ENCODE measurements at places on chromosomes 16 and 17. TPM values are rescaled to one million over a fixed set of nuclear protein-coding genes. Genes with fewer than 3 reads are reported as not detected.

The SUZ12 gene
- total RNA-seq: 24.5 TPM

The STARD3 gene
- total RNA-seq: 60.3 TPM

The CSH2 gene
- not detected for total RNA-seq

The MPO gene
- total RNA-seq: not detected

The INCA1 gene
- 1.3 TPM for total RNA-seq

The NPIPA2 gene
- total RNA-seq: 1.3 TPM

The SYT17 gene
- 13.3 TPM for total RNA-seq

The LITAF gene
- total RNA-seq: 199 TPM

The MT1M gene
- total RNA-seq: not detected

The ICAM2 gene
- total RNA-seq: not detected

All from A549 treated with CpdA at 1 μM for 4 hours (cell line).